SHP77 treated with DMSO at 0.1 percent for 48 hours (cell line): ENCODE measurements at places on chromosomes 12 and 14.
A peak's percentile ranks its signal among the peaks of the same experiment; 100 is the strongest.

GRCh38 chr12:10243818-10244520, 31.3 kb downstream of the GABARAPL1 start:
- no peak for DNase-seq

- DNase-seq = no peak
Observed at GRCh38 chr12:27396216-27396815, 50.2 kb upstream of the SMCO2 start.

GRCh38 chr12:86513226-86513625, 257.0 kb upstream of the MGAT4C start:
- no peak for DNase-seq

DNA sequence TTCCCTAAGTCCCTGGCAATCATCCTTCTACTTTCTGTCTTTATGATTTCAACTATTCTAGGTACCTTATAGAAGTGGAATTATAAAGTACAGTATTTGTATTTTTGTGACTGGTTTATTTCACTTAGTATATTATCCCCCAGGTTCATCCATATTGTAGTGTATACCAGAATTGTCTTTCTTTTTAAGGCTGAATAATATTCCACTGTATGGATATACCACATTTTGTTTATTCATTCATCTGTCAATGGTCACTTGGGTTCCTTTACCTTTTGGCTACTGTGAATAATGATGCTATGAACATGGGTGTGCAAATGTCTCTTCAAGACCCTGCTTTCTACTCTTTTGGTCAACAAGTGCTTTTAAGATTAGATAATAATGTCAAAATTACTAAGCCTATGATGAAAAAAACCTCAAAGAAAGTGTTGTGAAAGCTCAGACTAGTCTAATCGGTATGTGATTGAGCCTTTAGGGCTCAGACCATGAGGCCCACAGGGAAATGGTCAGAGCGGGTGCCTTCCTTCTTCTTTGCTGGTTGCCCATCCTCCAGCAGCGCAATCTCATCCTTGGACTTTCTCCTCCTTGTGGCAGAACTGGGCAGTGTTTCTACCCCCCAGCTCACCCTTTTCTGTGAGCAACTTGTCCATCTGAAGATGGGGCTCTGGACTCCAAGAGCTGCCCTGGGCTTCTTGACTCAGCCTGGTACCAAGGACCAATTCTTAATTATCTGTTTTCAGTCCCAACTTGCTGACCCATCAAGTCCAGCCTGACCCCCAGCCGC, 105.4 kb downstream of the TTC8 start:
- no peak for DNase-seq

DNA sequence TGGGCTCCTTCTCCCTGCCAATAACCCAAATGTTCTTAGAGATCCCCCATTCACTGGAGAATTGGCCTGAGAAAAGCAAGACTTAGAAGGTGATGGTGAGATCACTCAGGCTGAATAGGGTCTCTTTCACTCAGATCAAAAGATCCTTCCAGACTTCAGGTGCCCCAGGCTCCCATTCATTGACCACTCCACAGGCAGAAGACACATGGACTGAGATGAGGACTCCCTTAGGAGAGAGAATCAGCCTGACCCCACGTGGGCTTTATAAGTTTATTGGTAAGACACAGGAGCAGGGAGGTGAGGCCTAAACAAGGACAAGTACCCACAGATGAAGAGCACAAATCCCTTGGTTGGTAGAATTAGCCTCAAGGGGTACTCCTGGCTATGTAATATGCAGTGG, 6.1 kb upstream of the KRT72 start:
- DNase-seq = no peak

DNA sequence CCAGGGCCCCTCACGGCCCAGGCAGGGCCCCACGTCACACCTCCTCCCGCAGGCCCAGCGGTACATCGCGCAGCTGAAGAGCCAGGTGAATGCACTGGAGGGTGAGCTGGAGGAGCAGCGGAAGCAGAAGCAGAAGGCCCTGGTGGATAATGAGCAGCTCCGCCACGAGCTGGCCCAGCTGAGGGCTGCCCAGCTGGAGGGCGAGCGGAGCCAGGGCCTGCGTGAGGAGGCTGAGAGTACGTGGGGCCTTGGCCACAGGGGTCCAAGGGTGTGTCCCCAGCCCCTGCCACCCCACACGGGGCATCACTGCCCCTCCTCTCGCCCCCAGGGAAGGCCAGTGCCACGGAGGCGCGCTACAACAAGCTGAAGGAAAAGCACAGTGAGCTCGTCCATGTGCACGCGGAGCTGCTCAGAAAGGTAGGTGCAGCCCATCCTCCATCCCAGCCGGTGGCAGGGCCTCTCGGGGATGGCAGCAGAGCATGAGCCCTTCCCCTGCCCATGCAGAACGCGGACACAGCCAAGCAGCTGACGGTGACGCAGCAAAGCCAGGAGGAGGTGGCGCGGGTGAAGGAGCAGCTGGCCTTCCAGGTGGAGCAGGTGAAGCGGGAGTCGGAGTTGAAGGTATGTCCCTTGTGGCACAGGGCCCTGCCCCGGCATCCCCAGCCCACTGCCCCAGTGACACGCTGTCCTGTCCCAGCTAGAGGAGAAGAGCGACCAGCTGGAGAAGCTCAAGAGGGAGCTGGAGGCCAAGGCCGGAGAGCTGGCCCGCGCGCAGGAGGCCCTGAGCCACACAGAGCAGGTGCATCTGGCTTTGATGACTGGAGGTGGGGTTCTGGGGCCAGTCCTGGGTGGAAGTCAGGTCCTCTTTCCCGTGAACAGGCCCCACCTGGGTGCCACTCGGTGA, 20.9 kb downstream of the HIP1R start:
- DNase-seq = peak; percentile 89

- DNase-seq = no peak
Observed at GRCh38 chr14:21989090-21989489, 315.5 kb upstream of the OR4E1 start.

DNA sequence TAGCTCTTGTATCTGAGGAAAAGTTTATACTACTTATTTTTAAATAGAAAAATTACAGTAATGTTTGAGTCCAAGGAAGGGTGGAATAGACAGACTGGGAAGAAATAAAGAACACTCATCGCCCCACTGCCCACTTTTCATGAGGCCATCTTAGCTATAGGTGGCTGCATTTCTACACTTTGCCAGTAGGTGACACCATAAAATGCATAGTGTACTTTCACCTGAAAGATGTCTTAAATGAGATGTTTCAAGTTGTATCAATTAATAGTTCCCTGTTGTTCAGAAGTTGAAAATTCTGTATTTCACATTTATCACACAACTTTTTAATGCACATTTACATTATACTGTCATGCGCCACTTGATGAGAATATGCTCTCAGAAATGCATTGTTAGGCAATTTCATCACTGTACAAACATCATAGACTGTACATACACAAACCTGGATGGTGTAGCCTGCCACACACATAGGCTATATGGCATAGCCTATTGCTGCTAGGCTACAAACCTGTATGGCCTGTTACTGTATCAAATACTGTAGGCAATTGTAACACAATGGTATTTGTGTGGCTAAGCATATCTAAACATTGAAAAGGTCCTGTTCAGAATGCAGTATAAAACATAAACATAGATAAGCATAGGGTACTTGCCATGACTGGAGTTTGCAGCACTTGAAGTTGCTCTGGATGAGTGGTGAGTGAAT, 27.6 kb downstream of the PMCH start:
- no peak for DNase-seq

- no peak for DNase-seq
Observed at GRCh38 chr12:127459687-127460086, 807.3 kb upstream of the TMEM132C start.

DNA sequence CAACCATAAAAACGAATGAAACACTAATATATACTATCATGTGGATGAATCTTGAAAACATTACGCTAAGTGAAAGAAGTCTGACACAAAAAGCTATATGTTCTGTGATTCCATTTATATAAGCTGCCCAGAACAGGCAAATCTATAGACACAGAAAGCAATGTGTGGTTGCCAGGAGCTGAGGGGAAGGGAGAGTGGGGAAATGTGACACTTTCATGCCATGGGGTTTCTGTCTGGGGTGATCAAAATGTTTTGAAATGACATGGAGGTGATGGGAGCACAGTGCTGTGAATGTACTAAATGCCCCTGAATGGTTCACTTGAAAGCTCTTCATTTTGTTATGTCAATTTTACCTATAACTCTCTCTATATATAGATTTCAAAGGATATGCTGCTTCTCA, 30.1 kb downstream of the ATG14 start:
- DNase-seq = no peak

DNA sequence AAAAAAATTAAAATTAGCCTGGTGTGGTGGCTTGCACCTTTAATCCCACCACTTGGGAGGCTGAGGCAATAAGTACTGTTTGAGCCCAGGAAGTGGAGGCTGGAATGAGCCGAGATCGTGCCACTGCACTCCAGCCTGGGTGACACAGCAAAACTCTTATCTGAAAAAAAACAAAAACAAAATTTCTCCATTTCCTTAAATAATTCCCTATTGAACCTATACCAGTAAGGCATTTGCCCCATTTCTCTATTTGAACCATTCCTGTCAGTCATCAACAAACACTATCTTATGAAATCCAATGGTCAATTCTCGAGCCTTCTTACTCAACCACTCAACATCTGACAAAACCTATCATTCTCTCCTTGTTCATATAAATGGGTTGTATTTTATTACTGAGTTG, 14.7 kb downstream of the SLC2A14 start:
- DNase-seq = no peak

DNA sequence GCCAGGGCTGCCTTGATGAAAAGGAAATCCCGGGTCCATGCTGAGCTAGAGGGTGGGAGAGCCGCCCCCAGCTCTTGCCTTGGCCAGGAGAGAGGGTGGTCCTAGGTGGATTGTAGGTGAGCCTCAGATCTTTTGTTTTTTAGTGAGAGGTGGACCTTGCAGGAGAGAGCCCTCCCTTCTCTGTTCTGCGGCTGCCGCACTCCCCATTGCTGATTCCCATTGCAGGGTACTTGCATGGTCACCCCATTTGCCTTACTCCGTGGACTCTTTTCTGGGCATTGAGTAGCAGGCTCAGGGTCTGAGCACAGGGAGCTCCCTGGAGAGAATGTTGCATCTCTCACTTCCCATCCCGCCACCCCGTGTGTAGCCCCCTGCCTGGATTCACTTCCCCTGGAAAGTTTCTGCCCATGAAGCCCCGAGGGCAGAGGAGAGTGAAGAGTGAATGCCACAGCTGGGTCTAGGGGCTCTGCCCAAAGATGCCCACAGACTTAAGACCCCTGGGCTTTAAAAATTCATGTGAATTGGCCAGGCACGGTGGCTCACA, 10.2 kb downstream of the VASH1 start:
- no peak for DNase-seq

DNA sequence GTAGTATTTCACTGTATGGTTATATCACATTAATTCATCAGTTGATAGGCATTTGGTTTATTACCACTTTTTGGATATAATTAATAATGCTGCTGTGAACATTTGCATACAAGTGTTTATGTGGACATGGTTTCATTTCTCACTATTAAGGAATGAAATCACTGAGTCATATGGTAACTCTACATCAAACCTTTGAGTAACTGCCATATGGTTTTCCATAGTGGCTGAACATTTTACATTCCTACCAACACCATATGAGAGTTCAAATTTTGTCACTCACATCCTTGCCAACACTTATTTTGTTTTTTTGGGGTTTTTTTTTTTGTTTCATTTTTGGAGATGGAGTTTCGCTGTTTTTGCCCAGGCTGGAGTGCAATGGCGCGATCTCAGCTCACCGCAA, 30.2 kb upstream of the EAPP start:
- DNase-seq = no peak

DNA sequence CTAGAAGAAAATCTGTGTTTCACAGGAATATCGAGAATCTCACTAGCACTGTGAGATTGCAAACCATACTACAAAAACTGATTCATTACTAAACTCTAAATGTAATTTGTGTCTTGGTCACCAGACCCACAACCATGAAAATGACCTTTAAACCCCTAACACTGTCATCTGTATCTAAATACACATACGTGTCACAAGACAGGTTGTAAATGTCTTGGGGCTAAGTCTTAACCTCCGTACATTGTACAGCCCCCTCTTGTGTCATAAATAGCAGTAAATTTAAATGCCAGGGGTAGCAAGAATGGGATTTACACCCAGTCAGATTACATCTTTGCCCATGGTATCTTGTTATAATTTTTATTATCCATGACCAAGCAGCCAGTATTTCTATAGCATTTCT, 117.3 kb downstream of the GPR135 start:
- DNase-seq = no peak

DNA sequence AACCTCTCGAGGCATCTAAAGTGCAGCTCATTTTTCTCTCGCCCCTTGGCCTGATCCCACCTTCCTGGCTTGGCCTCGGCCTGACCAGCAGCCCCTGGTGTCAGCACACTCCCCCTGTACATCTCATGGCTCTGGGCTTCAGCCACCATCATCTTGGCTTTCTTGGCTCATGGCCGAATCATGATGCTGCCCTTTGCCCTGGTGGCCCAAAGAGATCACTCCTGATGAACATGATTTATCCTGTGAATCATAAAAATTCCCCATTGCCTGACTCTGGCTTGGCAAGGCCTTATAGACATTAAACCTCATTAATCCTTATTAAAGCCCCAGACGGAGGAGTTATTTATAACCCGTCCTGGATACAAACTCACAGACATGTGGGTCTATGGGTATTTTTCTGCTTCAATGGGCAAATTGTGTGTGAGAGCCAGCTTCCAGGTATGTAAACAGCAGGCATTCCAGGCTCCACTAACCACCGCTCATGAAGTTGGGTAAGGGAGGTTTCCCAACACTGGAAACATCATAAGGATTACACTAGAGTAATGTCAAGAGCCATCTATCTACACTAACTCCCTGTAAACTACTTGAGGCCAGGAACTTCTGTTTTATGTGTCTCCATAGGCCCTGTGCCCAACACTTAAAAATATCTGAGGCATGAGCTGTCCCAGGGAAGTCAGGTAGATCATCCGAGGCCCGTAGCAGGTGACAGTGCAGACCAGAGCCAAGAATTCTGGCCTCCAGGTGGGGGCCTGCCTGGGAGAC, 171.2 kb downstream of the TTC8 start:
- DNase-seq = no peak

- no peak for DNase-seq
Observed at GRCh38 chr12:131420867-131421447, 289.9 kb upstream of the SFSWAP start.

DNA sequence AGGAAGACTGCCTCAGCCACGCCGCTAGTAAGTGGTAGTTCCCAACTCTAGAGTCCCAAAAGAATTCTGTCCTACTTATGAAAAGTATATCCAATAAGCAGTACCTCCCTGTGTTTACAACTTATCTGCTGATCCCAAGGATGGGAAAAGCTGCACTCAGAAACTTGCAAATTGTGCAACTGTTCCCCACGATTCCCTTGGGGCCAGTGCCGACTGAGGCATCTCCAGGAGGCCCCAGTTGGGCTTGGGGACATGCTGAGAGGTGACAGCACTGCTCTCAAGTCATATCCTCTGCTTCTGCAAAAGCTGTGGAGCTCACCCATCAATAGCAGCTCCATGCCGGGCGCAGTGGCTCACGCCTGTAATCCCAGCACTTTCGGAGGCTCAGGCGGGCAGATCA, 23.7 kb downstream of the SPRING1 start:
- no peak for DNase-seq

GRCh38 chr14:63899953-63900352, 47.1 kb downstream of the SYNE2 start:
- no peak for DNase-seq

- DNase-seq = no peak
Observed at GRCh38 chr14:104770851-104771272, 17.9 kb downstream of the SIVA1 start.

- DNase-seq = no peak
Observed at GRCh38 chr14:95123891-95124579, 33.3 kb downstream of the DICER1 start.

- DNase-seq = no peak
Observed at GRCh38 chr14:100683578-100683977, 43.1 kb upstream of the DLK1 start.
